ENCODE measurements at places on chromosomes 5 and 9.

DNA sequence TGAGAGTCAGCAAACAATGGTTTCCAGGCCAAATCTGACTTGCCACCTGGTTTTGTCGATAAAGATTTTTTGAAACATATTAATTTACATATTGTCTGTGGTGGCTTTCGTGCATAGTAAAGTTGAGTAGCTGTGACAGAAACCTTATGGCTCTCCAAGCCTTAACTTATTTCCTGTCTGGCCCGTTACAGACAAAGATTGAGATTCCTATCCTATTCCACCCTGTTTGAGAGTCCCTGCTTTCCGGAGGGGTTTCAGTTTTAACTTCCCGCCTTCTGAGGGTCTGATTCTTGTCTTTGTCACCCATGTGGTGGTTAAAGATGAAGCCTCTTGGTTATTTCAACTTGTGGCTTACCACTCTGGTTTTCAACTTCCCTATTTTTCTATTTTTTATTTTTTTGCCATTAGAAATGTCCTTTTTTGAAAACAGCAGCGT is 11.4 kb downstream of the OTULIN start:
- peaks cover 4% of the 10 kb centered on the region for H3K36me3 ChIP-seq
- DNase-seq = no peak
- H3K27ac ChIP-seq = no peak overlapping the region
- H3K27me3 ChIP-seq = no peaks in the 10 kb centered on the region
- peaks cover 14% of the 10 kb centered on the region for H3K4me1 ChIP-seq
- H3K4me3 ChIP-seq = no peak overlapping the region

DNA sequence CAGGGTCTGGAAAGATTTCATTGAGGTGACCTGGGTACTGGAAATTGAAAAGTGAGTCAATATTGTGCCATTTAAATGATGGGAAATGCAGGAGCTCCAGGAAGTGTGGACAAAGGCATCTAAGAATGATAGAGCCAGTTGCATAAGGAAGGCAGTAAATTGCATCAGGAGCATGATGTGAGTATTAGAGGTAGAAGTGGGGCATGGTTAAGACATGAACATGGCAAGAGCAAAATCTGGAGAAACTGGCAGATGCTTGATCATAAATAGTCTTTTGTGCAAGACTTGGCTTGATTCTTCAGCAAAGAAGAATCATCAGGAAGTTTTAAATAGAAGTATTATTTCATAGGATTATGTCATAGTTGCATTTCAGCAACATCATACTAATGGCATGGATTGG is 157.4 kb upstream of the PUM3 start:
- no peak overlapping the region for H3K27ac ChIP-seq
- no peaks in the 10 kb centered on the region for H3K27me3 ChIP-seq
- H3K36me3 ChIP-seq = no peaks in the 10 kb centered on the region

DNA sequence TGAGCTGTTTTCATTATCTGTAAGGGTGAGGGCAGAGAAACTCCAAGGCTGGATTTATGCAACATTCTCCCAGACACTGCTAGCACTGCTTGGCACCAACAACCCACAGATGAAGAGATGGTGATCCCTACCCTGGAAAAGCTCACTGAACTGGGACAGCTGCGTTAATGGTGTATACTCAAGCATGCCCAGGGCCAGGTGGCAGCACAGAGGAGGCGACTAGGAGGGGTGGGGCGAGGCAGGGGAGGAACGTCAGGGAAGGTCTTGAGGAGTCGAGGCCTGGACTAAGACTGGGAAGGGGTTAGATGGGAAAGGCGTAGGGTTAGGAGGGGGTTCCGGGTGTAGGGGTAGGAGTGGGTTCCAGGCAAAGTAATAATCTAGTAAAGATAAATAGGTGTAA is 73.1 kb upstream of the TBC1D9B start:
- no peaks in the 10 kb centered on the region for H3K36me3 ChIP-seq
- H3K27me3 ChIP-seq = no peaks in the 10 kb centered on the region
- DNase-seq = no peak
- no peaks in the 10 kb centered on the region for H3K4me1 ChIP-seq
- no peak overlapping the region for H3K27ac ChIP-seq

DNA sequence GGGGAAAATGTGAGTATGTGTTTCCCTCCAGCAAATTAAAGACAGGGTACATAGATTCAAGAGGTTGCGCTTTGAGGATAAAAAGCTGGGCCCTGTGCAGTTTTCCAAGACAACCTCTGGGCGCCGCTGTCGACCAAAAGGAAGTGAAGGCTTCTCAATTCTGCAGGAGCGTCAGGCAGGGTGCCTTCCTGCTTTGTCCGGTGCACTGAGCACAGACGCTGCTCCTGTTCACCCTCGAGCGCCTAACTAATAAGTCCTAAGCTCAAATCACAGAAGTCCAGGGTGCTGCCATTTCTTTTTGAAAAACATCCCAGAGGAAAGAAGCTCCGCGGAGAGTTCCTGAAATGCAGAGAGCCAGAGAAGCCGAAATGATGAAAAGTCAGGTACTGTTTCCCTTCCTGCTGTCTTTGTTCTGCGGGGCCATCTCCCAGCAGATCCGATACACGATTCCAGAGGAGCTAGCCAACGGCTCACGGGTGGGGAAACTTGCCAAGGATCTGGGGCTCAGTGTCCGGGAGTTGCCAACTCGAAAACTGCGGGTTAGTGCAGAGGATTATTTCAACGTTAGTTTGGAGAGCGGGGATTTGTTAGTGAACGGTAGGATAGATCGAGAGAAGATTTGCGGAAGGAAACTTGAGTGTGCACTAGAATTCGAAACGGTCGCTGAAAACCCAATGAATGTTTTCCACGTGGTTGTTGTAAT is at the start of gene PCDHGB1:
Gene PCDHGB1 (plus strand): TSS at position 183 of the 703 bp plus-strand sequence. CDS start 162 bp downstream, at position 345.
- H3K27me3 ChIP-seq = no peaks in the 10 kb centered on the region
- no peaks in the 10 kb centered on the region for H3K4me1 ChIP-seq
- no peaks in the 10 kb centered on the region for H3K36me3 ChIP-seq

DNA sequence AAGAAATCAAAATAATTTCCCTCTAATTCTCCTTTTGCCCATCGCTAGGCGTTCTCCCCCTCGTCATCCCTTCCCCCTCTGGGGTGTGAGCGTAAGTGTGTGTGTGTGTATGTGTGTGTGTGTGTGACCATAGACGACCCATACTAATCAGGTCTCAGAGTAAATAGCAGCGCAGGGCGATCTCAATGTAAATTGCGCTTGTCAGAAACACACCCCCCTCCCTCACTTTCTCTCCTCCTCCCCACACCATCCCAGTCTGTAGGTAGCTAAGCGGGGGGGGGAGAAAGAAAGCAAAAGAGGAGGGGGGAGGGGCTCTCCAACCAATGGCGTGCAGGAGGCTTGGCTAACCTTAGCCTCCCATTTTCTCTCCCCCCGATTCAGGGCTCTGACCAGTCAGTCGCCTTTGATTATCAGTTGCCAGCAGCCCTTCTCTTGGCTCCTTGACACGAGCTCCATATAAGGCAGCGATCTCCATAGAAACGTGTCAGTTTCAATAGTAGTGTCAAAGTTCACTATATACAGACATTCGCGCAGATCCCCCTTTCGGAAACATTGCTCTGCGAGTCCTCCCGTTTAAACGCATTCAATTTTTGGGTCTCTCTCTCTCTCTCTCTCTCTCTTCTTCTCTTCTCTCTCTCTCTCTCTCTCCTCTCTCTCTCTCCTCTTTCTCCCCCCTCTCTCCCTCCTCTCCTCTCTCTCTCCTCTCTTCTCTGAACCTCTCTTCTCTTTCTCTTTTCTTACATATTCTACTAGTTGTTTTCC is at the start of gene NR2F1:
Gene NR2F1 (plus strand): TSS at position 546 of the 762 bp plus-strand sequence. CDS start 1,802 bp downstream, outside the sequence.
- peak within 1 kb of the TSS; percentile 98 for H3K4me3 ChIP-seq
- peak within 1 kb of the TSS; percentile 59 for H3K27ac ChIP-seq
- peak; percentile 91 for DNase-seq
- H3K27me3 ChIP-seq = no peaks in the 10 kb centered on the region

- H3K36me3 ChIP-seq = no peaks in the 10 kb centered on the region
- peaks cover 6% of the 10 kb centered on the region for H3K27me3 ChIP-seq
- no peak overlapping the region for H3K4me3 ChIP-seq
- H3K27ac ChIP-seq = no peak overlapping the region
- no peak for DNase-seq
These were observed 147.5 kb upstream of the ALDH1B1 start for GRCh38 chr9:38244971-38245370.

DNA sequence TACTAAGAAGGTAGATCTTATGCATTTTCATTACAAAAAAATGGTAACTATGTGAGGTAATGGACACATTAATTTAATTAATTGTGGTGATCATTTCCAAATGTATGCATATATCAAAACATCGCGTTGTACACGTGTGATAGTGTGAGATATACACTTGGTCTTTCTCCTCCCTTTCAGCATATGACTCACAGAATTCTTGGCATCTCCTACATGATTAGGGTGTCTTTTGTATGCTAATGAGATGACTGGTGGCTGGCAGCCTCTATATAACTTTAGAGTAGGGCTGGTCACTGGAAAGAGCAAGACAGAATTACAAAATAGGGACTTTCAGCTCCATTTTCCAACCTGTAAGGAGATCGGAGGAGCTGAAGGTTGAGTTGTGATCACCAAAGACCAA is 1167.6 kb downstream of the CDH12 start:
- 0 out of 2 replicates have a peak, but pooled peaks cover 3% of the 10 kb centered on the region for H3K4me1 ChIP-seq
- DNase-seq = peak; percentile 46

GRCh38 chr5:160387445-160387844 is 12.4 kb downstream of the FAM200C start:
- H3K36me3 ChIP-seq = no peaks in the 10 kb centered on the region
- no peaks in the 10 kb centered on the region for H3K27me3 ChIP-seq
- no peak for DNase-seq
- no peak overlapping the region for H3K27ac ChIP-seq

- no peaks in the 10 kb centered on the region for H3K36me3 ChIP-seq
- DNase-seq = peak; percentile 40
- peaks cover 49% of the 10 kb centered on the region for H3K4me1 ChIP-seq
- H3K27me3 ChIP-seq = no peaks in the 10 kb centered on the region
These were observed 11.0 kb upstream of the TRAF1 start for GRCh38 chr9:120937596-120937995.

- H3K36me3 ChIP-seq = no peaks in the 10 kb centered on the region
- no peak overlapping the region for H3K4me3 ChIP-seq
- no peaks in the 10 kb centered on the region for H3K27me3 ChIP-seq
- no peak for DNase-seq
These were observed 24.3 kb downstream of the BOD1 start for GRCh38 chr5:173592050-173592669.

DNA sequence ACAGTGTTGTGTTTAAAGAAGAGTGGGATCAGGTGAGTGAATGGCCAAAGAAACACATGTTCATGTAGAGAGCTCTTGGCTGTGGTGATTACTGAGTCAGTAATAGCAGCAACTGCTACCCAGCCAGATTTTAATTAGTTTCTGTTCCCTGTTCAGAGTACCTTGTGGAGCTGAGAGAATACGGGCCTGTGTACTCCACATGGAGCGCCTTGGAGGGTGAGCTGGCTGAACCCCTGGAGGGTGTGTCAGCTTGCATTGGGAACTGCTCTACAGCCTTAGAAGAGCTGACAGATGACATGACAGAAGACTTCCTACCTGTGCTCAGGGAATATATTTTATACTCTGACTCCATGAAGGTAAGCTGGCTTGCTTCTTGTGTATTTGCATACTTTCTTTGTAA is 52.3 kb downstream of the SLC46A2 start:
- no peak overlapping the region for H3K4me3 ChIP-seq
- H3K4me1 ChIP-seq = no peaks in the 10 kb centered on the region
- H3K36me3 ChIP-seq = peaks cover 18% of the 10 kb centered on the region
- H3K27ac ChIP-seq = no peak overlapping the region
- H3K27me3 ChIP-seq = no peaks in the 10 kb centered on the region

- DNase-seq = peak; percentile 89
- H3K36me3 ChIP-seq = no peaks in the 10 kb centered on the region
- H3K27me3 ChIP-seq = no peaks in the 10 kb centered on the region
- H3K4me3 ChIP-seq = peak overlapping the region; percentile 35
- peak overlapping the region; percentile 88 for H3K27ac ChIP-seq
These were observed 106.4 kb upstream of the ELL2 start for GRCh38 chr5:96067894-96068614.

DNA sequence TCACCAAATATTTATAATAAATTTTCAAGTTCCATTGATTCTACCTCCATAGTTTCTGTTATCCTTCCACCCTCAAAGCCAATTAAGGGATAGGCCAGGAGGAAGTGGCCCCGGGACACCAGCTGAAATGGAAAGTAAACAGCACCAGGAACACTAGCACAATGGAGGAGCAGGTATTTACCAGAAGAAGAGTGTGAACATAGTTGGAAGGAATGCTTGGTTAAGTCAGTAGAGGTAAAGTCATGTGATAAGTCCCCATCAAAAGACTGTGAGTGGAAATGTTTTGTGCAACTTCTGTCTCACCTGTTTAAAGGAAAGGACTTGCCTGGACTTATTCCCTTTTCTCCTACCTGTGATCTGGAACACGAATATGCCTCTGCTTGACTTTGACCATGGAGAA is 146.7 kb upstream of the RAI14 start:
- no peak for DNase-seq
- H3K27me3 ChIP-seq = no peaks in the 10 kb centered on the region
- no peaks in the 10 kb centered on the region for H3K36me3 ChIP-seq

GRCh38 chr5:16406023-16406422 is 59.6 kb downstream of the ZNF622 start:
- no peak overlapping the region for H3K4me3 ChIP-seq
- no peaks in the 10 kb centered on the region for H3K27me3 ChIP-seq
- H3K27ac ChIP-seq = no peak overlapping the region
- DNase-seq = no peak

GRCh38 chr9:133932633-133933032 is 59.5 kb downstream of the VAV2 start:
- no peaks in the 10 kb centered on the region for H3K4me1 ChIP-seq
- no peak overlapping the region for H3K4me3 ChIP-seq
- H3K27me3 ChIP-seq = no peaks in the 10 kb centered on the region
- H3K36me3 ChIP-seq = no peaks in the 10 kb centered on the region
- DNase-seq = no peak

DNA sequence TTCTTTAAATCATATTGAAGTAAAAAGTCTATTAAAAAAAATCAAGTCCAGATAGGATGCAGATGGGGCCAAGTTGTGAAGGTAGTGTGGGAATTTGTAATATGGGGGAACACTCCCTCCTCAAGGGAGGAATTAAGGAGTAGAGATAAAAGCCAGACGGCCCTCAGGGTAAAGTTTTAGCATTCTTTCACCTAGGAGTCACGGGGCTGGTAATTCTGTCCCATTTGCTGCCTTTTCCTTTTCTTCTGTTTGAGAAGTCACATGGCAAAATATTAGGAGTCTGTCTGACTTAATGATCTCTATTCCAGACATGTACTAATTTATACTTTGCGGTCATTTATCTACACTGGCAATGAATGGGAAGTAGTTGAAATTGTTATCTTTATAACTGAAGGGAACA is 61.9 kb downstream of the SNX24 start:
- no peaks in the 10 kb centered on the region for H3K36me3 ChIP-seq
- H3K4me3 ChIP-seq = peak overlapping the region; percentile 16
- peaks cover 20% of the 10 kb centered on the region for H3K4me1 ChIP-seq
- peak overlapping the region; percentile 53 for H3K27ac ChIP-seq

- no peaks in the 10 kb centered on the region for H3K27me3 ChIP-seq
- no peak overlapping the region for H3K4me3 ChIP-seq
- DNase-seq = peak; percentile 2
- no peaks in the 10 kb centered on the region for H3K36me3 ChIP-seq
- no peak overlapping the region for H3K27ac ChIP-seq
These were observed 2.4 kb downstream of the ANKRD31 start for GRCh38 chr5:75234251-75234650.

Data from GM23248 (cell line).